AG10803 (cell line): ENCODE measurements at places on chromosomes 3 and 15.

- DNase-seq, result no peak
Observed at GRCh38 chr15:50260969-50261496, 4.5 kb downstream of the HDC start.

- DNase-seq, result no peak
Observed at GRCh38 chr3:68007621-68008226, 353.3 kb upstream of the SUCLG2 start.

- DNase-seq, result no peak
Observed at GRCh38 chr15:49115062-49115461, 40.3 kb downstream of the COPS2 start.

DNA sequence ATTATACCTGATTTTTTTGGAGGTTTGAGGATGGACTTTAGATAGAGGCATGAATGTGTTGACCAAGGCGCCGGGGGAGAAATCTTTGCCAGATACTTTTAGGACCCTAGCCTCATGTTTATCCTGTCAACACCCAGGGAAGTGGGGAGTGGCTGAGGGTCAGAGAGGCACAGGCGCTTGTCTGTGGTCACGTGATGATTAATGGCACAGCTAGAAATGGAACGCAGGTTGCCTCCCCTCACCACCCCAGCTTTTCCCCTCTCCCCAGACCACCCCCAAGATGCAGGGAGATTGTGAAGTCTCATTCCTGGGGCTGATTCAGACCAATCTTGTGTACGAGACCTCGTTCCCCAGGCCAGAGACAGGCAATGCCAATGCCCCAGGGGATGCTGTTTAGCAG is 218.4 kb upstream of the LINGO1 start:
- DNase-seq, result no peak

DNA sequence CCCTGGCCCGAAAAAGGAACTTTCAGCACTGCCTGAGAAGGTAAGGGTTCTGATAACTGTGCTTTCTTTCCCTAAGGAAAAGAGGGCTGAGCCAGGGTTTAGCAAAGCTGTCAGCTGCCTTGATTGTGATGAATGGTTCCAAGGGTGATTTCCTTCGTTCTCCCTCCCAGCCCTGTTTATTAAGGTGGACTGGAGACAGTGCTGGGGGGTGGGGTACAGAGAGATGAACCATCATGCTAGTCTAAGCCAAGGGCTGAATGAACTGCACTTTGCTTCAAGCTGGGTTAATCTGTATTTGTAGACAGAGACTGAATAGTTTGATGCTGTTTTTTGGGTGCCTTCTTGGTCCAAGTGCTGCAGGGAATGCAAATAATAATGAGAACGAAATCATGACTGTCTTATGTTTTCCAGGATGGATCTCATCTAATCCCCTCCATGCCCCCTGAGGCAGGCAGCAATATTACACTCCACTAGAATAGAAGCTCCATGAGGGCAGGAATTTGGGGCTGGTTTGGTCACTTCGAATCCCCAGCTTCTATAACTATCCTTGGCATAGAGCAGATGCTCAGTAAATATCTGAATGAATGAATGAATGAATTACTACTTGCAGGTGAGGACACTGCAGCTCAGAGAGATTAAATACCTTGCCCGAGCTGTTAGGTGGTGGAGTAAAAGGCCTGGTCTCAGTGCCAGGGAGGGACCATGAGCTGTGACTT is 10.9 kb downstream of the PXYLP1 start:
- DNase-seq, result no peak

GRCh38 chr3:26018889-26019288 is 229.0 kb downstream of the OXSM start:
- no peak for DNase-seq

DNA sequence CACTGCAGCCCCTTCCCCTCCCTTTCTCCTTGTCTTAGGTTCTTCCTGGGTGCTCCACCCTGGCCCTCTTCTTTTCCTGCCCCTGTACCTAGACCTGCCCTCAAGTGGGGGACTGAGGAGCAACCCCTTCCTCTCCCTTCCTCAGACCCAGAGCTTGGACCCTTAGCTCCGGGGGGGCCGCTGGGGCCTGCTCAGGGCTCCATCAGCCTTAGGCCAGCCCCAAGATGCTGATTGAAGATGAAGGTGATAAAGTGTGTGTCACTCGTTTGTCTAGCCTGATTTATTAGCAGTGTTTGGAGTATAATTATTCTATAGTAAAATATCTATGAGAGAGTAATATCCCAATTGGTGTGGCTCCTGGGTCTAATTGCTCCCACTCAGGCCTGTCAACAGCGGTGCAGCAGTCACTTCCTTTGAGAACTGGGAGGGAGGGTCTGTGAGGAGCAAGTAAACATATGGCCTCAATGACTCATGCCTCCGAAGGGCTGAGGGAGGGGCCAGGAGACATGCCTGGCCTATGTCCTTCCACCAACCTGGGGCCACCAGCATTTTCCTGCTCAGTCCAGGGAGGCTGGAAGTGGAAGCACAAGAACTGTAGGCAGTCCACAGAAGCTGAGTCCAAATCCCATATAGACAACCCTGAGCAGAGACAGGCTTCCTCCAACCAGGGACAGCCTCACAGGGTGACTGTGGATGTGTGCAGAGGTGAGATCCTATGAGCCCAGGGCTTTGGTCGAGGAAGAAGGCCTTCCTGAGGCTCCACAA is 123.2 kb downstream of the DNAJB8 start:
- DNase-seq, result peak; percentile 46

GRCh38 chr3:147411815-147412241 is 2.7 kb downstream of the ZIC1 start:
- DNase-seq, result no peak

DNA sequence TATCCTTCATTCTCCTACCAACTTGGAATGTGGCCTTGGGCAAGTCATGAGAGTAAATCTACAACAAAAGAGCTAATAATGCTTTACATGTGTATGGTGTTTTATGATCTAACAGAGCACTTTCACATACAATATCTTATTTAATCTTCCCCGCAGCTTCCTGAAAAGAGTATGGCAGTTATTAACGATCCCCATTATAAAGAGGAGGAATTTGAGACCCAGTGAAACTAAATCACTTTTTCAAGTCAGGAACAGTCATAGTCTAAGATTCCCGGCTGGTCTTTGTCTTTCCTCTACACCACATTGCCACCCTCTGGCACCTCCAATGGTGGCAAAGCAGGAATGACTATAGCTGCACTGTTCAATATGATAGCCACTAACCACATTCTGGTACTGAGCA is 69.7 kb upstream of the CMSS1 start:
- DNase-seq, result peak; percentile 55

GRCh38 chr15:29139540-29140459 is 129.8 kb downstream of the NSMCE3 start:
- peak; percentile 31 for DNase-seq

DNA sequence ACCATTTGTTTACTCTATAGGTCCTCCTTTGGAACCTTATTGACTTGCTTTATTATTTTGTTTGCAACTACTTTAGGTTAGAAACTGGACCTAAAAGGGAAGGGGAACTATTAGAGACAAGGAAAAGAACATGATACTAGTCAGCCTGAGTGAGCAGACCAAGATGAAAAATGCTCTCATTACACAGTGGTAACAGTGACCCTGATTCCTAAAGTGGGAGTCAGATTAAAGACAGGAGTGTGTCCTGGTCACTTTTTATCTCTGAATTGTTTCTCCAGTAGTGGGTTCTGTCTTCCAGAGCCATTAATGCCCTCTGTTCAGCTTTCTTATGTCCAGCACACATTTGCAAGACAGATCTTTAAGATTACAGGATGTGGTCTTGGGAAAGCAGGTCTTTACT is 124.1 kb downstream of the TMEM108 start:
- no peak for DNase-seq

- no peak for DNase-seq
Observed at GRCh38 chr3:42024591-42025351, 62.9 kb upstream of the ULK4 start.

DNA sequence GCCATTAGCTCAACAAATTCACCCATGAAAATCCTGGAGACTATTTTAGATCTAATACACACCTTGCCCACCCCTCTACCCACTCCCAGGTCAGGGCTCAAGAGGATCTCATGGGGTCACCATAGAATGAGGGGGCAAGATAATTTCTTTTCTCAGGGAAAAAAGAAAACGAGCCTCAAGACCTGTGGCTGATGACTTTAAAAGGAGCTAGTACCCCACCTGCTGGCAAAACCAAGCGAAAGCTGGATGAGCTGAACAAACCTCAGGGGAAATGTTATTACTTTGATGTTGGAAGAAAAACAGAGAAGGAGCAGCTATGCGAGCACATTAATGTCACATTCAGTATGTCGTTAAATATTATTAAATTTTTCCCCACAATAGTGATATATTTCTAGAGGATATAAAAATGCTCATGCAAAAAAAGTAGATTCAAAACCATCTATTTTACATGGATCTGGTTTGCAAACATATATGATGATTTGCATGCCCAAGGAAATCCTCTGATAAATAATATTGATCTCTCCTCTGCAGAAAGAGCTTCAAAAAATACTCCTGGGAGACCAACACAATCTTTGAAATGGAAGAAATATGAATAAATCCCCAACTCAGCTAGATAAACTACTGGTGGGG is 37.7 kb downstream of the PLD1 start:
- DNase-seq, result peak; percentile 62

- DNase-seq, result peak; percentile 90
Observed at GRCh38 chr15:66882251-66883020, 180.4 kb downstream of the SMAD6 start.

DNA sequence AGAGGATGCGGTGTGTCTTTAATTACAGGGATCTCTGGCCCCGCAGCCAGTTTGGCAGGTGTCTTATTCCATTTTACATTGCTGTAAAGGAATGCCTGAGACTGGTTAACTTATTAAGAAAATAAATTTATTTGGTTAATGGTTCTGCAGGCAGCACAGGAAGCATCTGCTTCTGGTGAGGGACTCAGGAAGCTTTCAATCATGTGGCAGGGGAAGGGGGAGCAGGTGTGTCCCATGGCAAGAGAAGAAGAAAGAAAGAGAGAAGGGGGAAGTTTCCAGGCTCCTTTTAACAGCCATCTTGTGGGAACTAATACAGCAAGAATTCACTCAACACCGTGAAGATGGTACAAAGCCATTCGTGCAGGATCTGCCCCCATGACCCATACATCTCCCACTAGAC is 128.0 kb upstream of the CRBN start:
- no peak for DNase-seq

GRCh38 chr3:47536221-47536891 is 22.8 kb upstream of the ELP6 start:
- no peak for DNase-seq

DNA sequence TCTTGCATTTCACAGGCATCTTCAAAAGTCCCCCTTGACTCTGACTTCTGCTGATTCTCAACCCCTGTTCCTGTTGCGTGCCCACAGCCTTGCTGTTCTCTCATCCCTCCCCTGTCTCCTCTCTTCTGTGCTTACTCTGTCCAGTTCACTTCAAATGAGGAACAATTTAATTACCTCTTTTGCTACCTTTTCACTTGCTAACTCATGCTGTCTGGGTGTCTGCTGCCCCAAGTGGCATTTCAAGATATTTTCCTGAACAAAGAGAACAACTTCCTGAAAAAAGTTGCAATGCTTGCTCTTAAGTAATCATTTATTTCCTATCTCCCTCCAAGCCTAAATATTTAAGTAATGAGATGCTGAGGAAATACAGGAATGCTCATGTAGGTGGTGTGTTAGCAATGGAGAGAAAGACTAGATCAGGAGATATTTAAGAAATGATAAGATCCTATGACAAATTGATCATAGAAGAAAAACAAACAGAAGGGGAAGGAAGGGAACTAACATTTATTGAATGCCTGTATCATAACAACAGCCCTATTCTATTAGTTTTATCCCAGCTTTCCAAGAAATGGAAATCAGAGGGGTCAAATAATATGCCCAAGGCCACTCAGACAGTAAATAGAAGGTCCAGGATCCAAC is 42.2 kb downstream of the SV2B start:
- no peak for DNase-seq

GRCh38 chr3:171132873-171133272 is 106.4 kb upstream of the SLC2A2 start:
- peak; percentile 84 for DNase-seq

- peak; percentile 36 for DNase-seq
Observed at GRCh38 chr15:71329497-71330260, 214.4 kb downstream of the THSD4 start.

- DNase-seq, result no peak
Observed at GRCh38 chr3:194396539-194396858, 2.6 kb downstream of the GP5 start.

GRCh38 chr3:185175370-185175987 is 22.6 kb upstream of the C3orf70 start:
- peak; percentile 48 for DNase-seq

DNA sequence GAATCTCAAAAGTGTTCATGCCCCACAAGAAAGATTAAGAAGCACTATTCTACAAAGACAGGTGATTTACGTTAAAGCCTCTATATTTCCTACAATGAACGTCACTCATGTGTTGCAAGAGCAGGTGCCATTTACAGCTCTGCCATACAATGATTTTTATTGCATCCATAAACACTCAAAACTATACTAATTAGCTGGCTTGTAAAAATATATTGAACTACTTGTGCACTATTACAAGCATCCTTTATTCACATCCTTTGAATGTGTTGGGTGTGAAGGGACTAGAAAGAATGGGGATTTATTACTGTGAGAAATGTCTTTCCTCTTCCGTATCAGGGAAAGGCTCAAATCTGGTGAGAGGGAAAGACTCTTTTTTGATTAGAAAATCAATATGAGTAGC is 50.7 kb upstream of the C3orf49 start:
- no peak for DNase-seq

- peak; percentile 85 for DNase-seq
Observed at GRCh38 chr3:110568246-110568645, 503.4 kb upstream of the NECTIN3 start.

DNA sequence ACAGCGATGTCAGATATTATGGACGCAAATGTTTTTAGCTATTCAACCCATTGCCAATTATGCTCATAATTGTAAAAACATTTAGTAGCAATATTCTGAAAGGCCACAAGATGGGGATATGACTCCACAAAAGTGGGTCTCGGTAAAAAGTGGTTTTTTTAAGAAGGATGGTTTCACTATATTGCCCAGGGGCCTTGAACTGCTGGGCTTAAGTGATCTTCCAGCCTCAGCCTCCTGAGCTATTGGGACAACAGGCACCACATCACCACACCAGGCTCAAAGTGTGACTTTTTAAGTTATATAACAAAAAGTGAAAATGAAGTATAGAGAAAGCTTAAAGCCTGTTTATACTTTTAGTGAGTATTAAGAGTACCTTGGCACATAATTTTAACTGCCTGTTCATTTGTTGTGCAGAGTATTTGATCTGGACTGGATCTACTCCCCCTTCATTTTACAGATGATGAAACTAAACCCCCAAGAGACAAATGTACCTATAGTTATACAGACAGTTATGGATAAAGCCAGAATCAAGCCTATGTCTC is 9.4 kb downstream of the NAA50 start:
- DNase-seq, result peak; percentile 71

DNA sequence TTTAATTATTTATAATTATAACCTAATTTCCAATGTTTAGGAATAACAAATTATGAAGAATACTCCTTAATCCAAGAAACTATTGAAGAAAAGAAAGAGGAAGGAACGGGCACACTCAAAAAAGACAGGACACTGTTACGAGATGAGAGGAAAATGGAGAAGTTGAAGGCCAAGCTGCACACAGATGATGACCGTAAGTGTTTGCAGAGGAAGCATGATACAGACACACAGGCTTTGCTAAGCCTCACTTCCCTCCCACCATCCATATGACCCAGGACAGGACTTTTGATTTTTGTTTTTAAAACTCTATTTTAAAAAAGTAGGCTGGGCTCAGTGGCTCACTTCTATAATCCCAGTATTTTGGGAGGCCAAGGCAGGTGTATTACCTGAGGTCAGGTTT is 389.4 kb upstream of the TPM1 start:
- DNase-seq, result no peak

GRCh38 chr3:62252438-62253157 is 120.8 kb downstream of the FEZF2 start:
- no peak for DNase-seq

- DNase-seq, result no peak
Observed at GRCh38 chr15:39447346-39447745, 133.5 kb upstream of the THBS1 start.
